Vagina (tissue), 2 donors: ENCODE measurements at places on chromosomes 3 and 15.

GRCh38 chr3:62604751-62605351 is 231.5 kb upstream of the FEZF2 start:
- DNase-seq: no peak

GRCh38 chr3:112735926-112736325 is 95.0 kb upstream of the CCDC80 start:
- DNase-seq: no peak

DNA sequence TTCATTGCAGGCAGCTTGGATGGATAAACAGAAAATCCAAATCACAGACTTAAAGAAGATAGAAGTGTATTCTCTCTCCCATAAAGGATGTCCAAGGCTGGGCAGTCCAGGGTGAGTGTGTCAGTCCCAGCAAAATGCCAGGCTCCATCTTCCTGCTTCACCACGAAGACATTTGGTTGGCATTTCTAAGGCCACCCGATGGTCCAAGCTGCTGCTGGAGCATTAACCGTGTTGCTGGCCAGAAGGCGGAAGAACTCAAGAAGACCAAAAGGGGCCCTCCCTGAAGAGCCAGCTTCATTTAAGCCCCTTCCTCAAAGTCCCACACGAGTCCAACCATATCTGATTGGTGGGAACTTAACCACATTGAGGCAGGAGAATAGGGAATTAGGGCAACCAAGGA is 3.0 kb upstream of the CYP11A1 start:
- DNase-seq: no peak

GRCh38 chr3:31925271-31925630 is 55.8 kb downstream of the OSBPL10 start:
- no peak for DNase-seq

DNA sequence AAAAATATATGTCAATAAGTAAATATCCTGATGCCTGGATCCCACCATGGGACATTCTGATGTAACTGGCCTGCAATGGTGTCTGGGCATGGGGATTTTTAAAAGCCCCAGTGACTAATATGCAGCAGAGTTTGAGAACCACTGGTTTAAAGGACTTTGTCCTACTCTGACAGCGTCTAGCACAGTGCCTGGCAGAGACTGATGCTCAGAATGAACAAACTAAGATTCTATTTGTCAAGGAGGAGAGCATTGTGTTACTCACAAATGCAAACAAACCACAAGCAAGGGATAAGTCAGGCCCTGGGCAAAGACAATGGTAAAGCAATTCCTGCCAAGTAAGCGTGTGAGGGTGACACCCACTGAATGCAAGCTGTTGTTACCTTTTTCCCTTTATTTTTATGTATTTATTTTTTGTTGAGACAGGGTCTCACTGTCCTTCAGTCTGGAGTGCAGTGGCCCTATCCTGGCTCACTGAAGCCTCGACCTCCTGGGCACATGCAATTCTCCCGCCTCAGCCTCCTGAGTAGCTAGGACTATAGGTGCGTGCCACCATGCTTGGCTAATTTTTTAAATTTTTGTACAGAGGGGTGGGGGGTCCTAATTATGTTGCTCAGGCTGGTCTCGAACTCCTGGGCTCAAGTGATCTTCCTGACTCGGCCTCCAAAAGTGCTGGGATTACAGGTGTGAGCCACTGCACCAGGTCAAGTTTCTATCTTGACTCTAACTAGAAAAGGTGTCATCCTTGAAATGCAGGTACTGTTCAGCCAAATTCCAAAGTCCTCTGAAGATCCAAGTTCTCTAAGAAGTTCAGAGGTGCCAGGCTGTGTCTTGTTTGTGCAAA is 909 bp upstream of the GPD1L start:
- DNase-seq: no peak

GRCh38 chr3:124514683-124515082 is 215.6 kb upstream of the UMPS start:
- DNase-seq: no peak

- DNase-seq: no peak
Observed at GRCh38 chr3:13113346-13114330, 40.4 kb upstream of the IQSEC1 start.

DNA sequence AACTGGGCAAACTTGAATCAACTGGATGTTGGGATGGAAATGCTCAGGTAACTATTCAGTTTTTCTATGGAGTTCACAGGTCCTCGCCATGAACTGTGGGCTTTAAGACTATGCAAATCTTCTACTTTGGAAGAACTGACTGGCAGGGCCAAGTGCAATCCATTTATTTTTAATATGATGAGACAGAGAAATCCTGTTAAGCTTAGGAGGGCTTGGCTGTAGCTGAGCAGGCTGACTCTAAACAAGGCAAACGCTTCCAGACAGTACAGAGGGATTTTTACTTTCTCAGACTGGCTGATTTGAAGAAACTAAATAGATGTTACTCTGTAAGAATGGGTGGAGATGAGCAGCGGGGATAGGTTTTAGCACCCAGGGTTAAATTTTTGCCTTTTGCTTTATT is 194.2 kb upstream of the ICE2 start:
- DNase-seq: no peak

GRCh38 chr3:28348629-28349468 is at the start of the genes AZI2 and ZCWPW2:
TSS of gene AZI2 (minus strand) at chr3:28348824. CDS start at chr3:28340617, 8,207 bp downstream.
TSS of gene ZCWPW2 (plus strand) at chr3:28348721. CDS start at chr3:28413069, 64,348 bp downstream.
- DNase-seq: no peak

- DNase-seq: no peak
Observed at GRCh38 chr3:10286596-10287295, 6.0 kb downstream of the GHRL start.

DNA sequence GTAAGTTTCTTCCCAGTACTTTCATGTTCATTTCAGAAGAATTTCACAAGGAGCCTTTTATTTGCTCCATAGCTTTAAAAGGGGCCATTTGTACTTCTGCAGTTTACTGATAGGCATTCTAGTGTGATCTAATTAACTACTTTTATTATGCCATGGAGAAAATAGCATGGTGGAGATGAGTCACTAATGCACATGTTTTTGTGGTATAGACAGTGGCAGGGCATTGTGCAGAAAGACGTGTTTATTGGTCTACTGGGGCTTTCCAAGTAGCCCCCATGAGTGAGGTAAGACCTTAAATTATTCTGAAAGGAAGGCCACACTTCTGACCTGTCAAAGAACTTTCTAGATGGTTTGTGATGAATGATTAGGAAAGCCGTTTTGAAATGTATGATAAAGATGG is 810.0 kb upstream of the NR2F2 start:
- no peak for DNase-seq

DNA sequence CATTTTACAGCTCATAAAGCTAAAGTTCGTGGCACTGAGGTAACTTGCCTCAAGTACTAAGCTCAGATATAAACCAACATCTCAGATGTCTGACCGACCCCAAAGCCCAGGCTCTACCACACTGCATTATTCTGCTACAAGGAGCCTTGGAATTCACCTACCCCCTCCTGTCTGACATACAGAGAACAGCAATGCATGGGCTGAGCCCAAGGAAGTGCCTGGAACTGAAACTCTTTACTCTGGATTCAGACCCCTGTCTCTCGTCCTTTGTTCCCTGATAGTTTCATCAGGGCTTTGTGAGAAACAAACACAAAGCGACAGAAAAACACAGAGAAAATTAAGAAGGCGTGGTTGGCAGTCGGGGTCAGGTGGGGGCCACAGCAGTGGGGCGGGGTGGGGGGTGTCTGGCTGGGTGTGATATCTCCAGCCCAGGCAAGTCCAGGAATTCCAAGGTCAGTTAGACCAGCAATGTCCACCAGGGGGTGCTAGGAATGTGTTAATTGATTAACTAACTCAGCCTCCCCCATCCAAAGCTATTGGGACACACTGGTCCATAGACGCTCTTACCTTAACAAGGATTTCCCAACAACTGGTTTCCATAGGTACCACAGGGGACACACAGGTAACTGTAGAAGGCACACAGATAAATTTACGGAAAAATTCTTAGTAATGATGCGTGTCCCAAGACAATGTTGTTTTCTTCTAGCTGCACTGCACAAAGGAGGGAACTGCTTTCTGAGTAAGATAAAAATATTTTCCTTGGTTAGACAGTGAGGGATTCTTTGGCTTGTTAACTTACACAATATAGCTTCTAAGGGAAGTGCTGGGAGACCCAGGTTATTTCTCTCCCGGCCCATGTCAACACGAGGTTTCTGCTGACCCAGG is 18.8 kb upstream of the SSUH2 start:
- no peak for DNase-seq

GRCh38 chr3:126961191-126961790 is 21.6 kb upstream of the PLXNA1 start:
- DNase-seq: no peak

GRCh38 chr15:92471288-92471687 is 77.6 kb downstream of the ST8SIA2 start:
- no peak for DNase-seq

DNA sequence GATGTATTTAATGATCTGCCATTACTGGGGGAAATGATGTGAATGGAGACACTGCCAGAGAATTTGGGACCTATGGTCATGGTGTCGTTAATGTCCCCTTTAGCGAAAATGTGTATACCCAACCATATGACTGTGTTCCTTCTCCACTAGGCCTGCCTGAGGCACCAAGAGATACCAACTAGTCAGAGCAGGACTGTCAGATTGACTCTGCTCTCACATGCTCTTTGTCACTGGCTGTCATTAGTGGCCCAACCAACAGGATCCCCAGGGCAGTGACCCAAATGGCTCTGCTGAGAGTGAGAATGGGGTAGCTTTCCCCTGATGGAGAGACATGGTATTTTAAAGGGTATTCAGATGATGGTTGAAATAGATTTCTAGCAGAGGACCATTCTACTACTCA is 2.8 kb downstream of the TAGLN3 start:
- no peak for DNase-seq

GRCh38 chr3:193776626-193777358 is 183.8 kb downstream of the OPA1 start:
- DNase-seq: no peak

- DNase-seq: no peak
Observed at GRCh38 chr3:17339132-17339575, 403.3 kb downstream of the TBC1D5 start.

- DNase-seq: no peak
Observed at GRCh38 chr3:121515313-121515712, 30.5 kb downstream of the POLQ start.

DNA sequence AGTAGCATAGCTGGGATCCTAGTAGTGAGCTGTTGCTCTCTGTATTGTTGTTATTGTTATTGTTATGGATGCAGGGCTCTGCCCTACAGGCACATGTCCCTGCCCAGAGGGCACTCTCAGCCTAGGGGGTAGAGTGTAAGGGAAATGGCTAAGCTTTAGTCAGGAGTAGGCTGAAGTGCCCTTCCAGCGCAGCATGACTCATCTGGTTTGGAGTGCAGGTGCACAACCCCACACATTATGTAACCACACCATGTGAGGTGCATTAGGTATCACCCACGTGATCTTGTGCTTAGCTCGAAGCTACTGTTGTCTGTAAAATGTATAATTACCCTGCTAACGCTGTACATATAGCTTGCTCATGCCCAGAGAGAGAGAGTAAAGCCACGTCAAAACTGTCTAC is 48.3 kb upstream of the TIPARP start:
- DNase-seq: no peak

GRCh38 chr3:130490241-130490640 is 26.7 kb upstream of the COL6A6 start:
- no peak for DNase-seq

DNA sequence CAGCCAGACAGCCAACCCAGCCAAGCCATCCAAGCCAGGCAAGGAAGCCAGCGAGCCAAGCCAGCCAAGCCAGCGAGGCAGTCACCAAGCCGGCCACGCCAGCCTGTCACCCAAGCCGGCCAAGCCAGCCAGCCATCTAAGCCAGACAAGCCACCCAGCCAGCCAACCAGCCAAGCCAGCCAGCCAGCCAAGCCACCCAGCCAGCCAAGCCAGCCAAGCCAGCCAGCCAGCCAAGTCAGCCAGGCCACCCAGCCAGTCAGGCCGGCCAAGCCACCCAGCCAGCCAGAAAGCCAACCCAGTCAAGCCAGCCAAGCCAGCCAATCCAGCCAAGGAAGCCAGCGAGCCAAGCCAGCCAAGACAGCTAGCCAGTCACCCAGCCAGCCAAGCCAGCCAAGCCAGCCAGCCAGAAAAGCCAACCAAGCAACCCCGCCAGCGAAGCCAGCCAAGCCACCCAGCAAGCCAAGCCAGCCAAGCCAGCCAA is 201.2 kb downstream of the GOLGA6L6 start:
- peak; percentile 95 for DNase-seq
